ENCODE measurements at places on chromosomes 1 and 21.

DNA sequence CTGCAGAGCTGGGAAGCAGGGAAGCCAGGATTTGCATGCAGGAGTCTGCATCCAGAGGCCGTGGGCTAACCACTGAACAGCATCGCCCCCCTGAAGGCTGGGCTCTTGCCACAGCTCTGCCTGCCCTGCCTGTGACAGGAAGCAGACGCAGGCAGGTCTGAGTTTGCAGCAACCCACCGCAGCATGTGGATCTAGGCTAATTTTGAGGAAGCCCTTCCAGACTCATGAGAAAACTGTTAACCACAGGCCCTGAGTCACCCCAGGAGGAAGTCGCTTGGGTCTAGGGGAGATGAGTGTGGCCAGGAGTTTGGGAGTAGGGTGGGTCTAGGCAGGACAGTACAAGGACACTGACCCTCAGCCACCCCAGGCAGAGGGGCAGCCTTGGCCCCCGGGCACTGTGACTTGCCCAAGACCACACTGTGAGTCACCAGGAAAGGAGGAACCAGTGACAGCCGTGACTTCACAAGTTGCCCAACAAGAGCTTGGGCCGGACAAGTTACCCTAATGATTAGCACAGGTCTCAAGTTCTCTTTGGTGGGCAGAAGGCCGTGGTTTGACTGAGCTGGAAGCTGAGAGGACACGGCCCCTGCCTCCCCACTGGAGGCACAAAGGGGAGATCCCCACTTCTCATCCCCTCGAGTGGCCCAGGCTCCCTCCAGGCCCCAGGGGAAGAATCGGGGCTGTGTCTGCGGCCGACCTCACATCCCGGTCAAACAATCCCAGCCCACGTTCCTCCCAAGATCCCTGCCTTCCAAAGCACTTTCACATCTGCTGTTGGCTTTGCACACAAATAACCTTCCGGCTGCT is 826 bp downstream of the LAPTM5 start:
- peak; percentile 33 for DNase-seq

- no peak for DNase-seq
Measured at GRCh38 chr1:40232444-40232843, 15.3 kb upstream of the TMCO2 start.

GRCh38 chr21:17612023-17612564 is 607 bp downstream of the BTG3 start:
- no peak for DNase-seq

DNA sequence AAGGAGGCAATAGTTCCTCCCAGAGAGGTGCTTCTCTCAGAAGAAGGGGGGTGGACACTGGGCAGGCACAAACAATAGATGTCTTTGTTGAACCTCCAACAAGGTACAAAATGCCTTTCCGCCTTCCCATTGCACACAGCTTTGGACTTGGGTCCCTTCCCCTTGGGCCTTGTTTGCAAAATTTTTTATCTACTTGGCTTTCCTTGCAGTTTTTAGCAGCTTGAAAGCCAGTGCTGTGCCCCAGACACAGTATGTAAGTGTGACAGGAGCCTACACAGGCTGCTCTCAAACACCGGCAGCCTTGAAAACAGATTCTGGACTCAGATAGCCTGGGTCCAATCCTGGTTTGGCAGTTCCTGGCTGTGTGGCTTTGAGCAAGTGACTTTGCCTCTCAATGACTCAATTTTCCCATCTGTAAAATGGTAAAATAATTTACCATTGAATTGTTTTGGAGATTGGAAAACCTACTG is 43.0 kb downstream of the ELAPOR1 start:
- DNase-seq = no peak

DNA sequence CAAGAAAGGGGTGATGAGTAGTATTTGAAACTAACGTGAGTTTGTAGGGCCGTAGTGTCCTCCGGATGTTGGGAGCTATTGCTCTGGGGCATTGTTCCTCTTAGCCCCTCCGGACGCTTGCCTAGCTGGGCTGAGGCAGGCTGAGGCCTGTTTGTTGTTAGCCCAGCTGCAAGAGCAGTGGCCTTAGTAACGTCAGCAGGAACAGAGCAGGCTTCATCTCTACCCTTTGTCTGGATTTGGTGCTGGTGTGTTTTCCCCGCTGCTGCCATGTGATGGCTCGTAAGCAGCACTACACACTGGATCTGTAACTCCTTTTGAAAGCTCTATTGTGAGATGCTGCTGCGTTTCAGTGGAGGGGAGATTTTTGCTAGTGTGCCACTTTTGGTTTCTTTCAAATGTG is 57.6 kb downstream of the DNM3 start:
- DNase-seq = no peak

- DNase-seq = no peak
Measured at GRCh38 chr1:178566187-178566586, 53.3 kb downstream of the TEX35 start.

- DNase-seq = no peak
Measured at GRCh38 chr1:4724695-4725250, 70.4 kb downstream of the AJAP1 start.

GRCh38 chr21:40845441-40845995 is 1.4 kb downstream of the DSCAM start:
- DNase-seq = no peak

- DNase-seq = no peak
Measured at GRCh38 chr1:151401125-151401788, 1.9 kb downstream of the PSMB4 start.

DNA sequence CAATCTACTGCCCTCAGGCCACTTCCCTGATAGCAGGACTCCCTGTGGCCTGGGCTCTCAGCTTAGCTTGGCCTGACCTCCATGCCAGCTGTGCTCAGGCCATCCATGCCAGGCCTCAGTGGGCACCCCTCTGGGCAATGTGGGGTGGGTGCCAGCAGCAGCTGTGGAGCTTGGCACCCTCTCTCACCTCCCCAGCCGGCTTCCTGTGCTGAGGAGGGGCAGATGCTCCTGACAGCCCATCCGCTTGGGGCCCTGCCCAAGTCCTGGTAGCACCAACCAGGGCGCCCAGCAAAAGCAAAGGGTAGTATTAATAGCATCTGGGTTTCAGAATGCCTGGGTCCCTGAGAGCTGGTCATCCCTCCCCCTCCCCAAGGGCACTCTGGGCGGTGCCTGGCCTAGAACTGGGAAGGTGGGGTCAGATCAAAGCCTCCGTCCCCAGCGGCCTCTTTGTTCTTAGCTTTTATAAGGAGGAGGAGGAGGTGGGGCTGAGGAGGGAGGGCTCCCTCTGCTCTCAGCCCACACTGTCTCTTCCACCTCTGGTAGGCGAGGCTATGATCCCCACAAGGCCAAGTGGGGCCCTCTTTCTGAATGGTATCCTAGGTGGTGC is 6.1 kb downstream of the EFNA4 start:
- DNase-seq = no peak

DNA sequence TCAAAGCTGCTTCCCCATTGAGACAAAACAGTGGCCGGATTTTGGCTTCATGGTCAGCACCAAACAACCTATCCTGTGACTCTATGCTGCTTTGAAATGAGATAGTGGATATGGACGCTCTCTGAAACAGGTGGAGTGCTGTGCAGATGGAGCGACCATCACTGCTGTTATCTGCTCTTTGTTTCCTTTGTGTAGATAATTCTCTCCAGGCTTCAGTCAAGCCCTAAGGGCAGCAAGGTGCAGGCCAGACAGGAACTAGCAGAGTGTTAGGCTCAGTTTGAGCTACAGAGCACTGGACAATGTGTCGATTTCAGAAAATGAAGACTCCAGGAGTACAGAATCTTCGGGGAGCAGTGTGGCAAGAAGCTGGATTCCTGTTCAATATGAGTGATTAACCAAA is 4.8 kb upstream of the IRF6 start:
- DNase-seq = no peak

DNA sequence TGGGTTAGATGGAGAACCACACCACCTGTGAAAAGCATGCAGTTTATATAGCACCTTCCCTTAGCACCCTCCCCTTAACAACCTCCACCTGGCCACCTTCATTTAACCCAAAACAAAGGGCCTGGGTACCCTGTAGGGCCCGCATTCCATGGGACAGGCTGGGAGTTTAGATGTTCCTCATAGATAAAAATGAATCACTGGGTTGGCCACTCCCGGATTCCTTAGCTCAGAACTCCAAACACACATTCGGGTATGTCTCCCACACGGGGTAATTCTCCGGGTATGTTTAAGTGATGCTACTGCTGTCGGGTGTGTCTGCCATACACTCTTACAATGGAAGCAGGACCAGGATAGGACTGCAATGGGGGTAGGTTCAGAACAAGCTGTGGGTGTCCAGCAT is 43.9 kb upstream of the FOXO6 start:
- DNase-seq = no peak

- no peak for DNase-seq
Measured at GRCh38 chr1:118977600-118977999, 10.5 kb downstream of the TBX15 start.

GRCh38 chr1:224435318-224435763 is 744 bp upstream of the WDR26 start:
- peak; percentile 9 for DNase-seq

DNA sequence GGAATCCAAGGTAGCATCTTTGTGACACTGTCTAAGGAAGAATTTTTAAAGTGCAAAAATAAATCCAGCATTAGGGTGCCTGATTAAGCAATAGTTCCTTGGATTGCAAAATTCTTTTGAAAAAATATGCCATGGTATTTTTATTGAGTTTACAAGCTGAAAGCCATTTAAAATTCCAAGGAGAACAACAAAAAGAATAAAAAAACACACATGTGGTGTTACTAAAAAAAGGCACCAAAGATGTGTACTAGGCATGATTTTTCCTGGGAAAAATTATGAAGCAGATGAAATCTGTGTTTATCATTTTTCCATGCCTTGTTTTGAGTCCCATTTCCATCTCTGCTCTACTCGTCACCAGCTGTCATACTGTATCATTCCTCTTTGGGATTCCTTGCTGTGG is 157.0 kb upstream of the ZNHIT6 start:
- DNase-seq = no peak

GRCh38 chr1:43214501-43215444 is 42.6 kb downstream of the CFAP57 start:
- no peak for DNase-seq

GRCh38 chr1:210980082-210980481 is 153.9 kb downstream of the KCNH1 start:
- DNase-seq = no peak

DNA sequence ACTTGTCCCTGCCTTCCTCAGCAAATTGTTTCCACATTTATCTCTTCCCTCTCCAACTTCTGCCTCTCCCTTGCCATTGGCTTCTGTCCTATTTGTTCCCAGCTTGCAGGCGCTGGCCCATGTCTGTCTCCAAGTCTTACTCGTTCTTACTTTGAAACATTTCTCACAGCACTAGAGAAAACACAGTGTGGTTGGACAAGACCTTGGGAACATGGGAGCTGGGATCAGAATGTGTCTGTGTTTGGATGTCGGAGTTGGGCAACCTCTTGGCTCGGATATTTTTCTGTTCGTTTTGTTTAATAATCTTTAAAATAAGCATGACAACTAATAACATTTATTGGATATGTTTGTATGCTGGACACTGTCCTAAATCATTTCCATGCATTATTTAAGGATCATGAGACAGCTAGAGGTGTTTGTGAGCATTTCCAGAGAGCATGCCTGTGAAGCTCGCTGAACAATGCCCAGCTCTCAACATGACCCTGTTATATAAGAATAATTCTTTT is 5.9 kb upstream of the BRWD1 start:
- no peak for DNase-seq

- no peak for DNase-seq
Measured at GRCh38 chr1:25728301-25728935, 71.6 kb upstream of the SELENON start.

DNA sequence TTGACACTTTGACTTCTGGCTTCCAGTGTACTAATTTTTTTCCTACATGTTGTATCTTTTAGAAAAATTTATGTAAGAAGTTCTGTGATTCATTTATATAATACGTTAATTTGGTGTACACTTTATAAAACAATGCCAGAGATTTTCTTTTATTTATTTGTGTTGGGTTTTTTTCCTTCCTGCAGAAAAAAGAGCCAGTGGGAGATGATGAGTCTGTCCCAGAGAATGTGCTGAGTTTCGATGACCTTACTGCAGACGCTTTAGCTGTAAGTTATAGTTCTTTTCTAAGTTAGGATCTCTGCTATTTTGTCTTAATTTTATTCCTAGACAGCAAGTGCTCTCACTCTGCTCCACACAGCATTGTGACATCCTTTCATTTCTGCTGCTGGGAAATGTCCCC is 14.4 kb downstream of the SARS1 start:
- no peak for DNase-seq

DNA sequence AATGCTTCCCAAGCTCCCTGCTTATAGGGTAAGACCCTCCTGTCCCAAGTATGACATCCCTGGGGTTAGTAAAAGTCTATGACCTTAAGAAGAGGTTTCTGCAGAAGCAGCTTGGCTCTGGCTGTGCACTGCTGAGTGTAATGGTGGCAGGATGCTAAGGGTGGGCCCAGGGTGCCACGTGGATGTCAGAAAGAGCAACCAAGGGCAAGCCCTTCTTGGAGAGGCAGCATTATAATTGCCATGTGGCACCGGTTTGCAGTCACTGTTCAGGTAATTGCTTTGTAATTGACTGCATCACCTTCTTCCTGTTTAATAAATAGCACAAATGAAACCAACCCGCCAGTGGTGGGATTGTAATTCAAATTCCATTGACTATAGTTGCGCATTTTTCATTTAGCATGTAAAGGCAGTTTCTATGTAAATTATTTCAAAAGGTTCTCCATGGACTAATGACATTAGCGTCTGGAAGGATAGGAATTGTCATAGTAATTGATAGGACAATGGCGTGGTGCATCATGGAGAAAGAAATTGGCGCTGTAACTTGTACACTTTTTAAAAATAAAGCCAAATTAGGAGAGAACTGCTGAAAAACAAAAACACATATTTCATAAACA is 490.6 kb upstream of the VAMP3 start:
- no peak for DNase-seq

GRCh38 chr1:34740161-34740868 is 14.5 kb upstream of the GJB5 start:
- no peak for DNase-seq

DNA sequence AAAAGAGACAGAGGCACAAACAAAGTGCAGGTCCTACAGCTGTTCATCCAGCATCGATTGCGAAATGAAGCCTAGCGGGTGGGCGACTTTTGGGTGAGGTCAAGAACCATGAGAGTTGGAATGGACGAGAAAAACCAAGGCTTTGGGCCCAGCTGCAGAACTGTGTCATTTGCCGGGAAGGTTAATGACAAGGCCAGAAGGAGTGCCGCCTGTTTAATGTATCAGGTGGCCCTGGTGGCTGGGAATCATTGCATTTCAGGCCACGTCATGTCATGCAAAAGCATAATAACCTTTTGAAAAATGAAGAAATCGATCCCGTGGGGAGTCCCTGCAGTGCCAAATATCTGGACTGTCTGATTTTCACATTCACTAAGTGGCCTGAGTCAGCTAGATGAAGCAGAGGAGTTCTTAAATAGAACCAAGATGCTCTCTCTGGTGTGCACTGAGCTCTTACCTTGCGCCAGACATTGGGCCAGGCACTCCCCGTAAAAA is 8.1 kb upstream of the RCC2 start:
- DNase-seq = no peak

- no peak for DNase-seq
Measured at GRCh38 chr1:150237746-150238145, 1.8 kb upstream of the ANP32E start.

Data from T1000 (cell line).